NCI-H187 (cell line): ENCODE measurements at places on chromosomes 12 and 14.
A peak's percentile ranks its signal among the peaks of the same experiment; 100 is the strongest.

DNA sequence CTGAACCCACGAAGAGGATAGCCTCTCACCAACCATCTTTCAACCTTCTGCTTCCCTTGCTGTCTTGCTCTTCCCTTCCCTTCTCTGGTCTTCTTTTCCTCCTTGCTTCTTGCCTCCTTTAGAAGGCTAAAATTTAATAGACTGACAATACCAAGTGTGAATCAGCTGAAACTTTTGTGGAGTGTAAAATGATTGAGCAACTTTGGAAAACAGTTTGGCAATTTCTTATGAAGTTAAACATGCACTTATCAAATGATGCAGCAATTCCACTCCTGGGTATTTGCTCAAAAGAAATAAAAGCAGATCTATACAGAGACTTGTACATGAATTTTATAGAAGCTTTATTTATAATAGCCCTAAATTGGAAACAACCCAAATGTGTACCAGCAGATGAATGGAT is 3.3 kb upstream of the KRT86 start:
- no peak for DNase-seq

- DNase-seq: no peak
These were observed 8.6 kb downstream of the ISCU start for GRCh38 chr12:108570743-108571608.

DNA sequence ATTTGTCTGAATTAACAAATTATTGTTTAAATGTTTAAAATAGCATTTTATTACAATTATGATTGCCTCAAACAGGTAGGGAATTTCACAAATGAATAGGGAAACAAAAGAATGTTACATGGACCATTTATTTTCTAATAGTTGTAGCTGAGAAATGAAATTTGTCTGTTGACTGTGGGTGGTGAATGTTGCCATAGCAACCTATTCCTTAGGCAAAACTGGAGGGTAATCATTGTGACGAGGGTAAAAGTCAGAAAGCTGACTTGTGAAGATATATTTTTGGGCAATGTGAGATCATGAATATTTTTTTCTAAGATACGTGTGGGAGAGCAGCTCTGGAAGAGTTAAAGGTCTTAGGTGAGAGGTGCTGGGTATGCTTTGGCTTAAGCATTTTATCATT is 24.2 kb upstream of the CLEC14A start:
- DNase-seq: no peak

DNA sequence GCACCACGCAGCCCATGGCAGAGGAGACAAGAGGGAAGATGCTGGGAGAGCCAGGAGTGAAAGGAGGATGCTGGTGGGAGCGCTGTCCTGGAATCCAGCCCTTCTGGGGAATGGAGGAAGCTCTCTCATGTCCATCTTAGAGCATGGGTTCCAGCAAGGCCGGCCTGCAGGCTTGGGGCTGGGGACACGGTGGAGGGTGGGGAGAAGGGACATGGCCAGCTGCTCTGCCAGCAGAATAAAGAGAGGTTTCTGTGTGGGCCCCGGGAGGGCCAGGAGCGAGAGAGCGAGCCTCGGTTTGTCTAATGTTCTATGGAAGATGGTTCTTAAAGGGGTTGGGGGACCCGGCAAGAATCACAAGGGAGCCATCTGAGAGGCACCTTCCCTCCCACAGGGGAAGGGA is 60.2 kb downstream of the RIMBP2 start:
- no peak for DNase-seq

DNA sequence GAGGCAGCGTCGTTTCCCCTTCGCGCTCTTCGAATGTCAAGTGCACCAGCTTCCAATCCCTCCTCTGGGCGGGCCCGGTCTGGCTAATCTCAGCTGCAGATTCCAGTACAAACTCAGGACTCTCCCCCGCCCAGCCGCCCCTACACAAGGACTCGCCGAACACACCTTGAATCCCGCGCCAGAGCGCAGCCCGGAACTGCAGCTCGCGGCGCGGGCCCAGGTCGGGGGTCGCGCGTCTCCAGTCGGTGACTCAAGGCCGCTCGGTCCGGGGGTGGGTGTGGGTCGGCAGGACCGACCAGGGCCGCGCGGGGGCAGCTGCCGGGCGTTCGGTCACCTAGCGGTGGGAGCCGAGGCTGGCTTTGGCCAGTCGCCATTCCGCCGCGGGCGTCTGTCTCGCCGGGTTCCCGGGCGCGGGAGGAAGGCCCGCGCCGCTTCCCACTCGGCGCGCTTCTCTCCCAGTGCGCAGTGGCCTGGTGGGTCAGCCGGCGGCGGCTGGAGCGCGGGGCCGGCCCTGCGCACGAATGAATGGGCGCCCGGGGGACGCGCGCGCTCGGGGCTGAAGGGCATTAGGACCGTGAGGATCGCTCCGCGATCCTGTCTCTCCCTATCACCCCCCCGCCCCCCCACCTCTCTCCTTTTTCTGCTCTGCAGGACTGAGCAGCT is at the start of gene GALNT16:
Gene GALNT16, plus strand, starts transcription at position 632 of the 663 bp plus-strand sequence. CDS start 133 bp downstream, outside the sequence.
- peak; percentile 57 for DNase-seq

DNA sequence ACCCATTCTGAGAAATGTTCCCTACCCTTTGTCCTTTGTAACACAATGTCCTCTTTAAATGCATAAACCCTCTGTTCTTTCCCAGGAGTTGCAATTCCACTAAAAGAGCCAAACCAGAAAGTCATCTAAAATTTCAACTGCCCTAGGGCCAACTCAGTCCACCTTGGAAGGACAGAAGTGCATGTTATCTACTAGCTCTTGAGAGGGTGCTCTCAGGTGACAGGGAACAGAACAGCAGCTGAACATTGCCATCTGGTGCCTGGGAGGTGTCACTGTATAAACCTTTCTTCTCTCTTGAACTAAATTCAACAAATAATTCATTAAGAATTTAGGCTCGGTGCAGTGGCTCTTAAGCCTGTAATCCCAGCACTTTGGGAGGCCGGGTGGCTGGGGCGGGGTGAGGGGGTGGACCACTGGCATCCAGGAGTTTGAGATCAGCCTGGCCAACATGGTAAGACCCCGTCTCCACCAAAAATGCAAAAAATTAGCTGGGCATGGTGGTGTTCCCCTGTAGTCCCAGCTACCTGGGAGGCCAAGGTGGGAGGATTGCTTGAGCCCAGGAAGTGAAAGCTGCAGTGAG is 10.3 kb upstream of the FERMT2 start:
- no peak for DNase-seq
